ENCODE measurements at places on chromosomes 6 and 20. TPM values are rescaled to one million over a fixed set of nuclear protein-coding genes. Genes with fewer than 3 reads are reported as not detected.

Gene DCDC2
- not detected for total RNA-seq

Gene PNLDC1
- total RNA-seq: not detected

Gene BANF2
- not detected for total RNA-seq

Gene CD24
- total RNA-seq: 0.30 TPM

Gene MAP7
- total RNA-seq: 1.3 TPM
